ENCODE measurements at places on chromosomes 3 and 15.

GRCh38 chr15:87816811-87817210 lies 439.7 kb downstream of the NTRK3 start:
- DNase-seq: peak; percentile 94

GRCh38 chr3:45937206-45938042 lies 5.8 kb upstream of the CXCR6 start:
- no peak for DNase-seq

DNA sequence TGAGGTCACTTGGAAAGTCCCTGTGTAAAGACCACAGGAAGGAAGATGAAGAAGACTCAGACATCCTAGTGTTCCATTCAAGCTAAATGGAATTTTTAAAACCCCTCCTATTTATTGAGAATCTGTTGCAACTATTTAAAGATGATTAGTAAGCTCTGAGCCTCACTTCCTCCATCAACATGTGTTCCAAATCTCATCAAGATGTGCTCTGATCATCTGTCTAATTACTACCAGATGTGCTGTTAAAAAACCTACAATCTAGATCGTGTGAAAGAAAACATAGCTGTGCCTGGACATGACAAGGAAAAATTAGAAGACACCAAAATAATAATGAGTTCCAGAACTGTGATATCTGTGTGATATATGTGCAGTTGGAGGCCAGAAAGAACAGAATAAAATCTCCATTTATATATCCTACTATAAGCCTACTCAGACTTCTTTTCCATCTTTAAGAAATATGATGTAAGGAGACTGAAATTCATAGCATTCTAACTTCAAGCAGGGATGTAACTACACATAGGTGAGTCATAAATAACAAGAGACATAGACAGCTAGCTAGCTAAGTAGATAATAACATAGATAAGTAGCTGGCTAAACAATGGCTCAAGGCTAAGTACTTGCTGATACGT lies 7.8 kb downstream of the XPC start:
- peak; percentile 86 for DNase-seq

DNA sequence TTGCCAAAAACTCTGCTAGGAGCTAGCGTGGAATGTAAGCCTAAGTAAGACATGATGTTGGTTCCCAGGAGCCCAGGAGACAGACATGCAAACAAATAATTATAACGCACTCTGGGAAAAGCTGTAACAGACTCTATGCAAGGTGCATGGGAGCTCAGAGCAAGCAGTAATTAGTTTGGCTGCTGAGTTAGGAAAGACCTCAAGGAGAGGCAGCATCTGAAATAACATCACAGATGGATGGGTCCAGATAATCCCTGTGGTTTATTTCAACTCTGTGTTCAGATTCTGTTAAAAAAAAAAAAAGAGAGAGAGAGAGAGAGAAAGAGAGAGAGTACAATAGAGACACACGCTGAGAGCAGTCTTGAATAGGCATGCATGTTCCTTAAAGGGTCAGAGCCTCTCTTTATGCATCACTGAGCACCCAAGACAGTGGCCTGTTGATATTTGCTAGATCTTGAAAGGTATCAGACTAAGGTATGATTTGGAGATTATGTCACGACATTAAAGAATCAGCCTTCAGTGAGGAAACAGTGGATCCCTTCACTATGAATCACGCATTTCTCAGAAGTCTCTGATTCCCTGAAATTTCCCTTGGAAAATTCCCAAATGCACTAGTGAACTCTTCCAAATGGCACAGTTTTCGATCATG lies 124.4 kb upstream of the LIPC start:
- peak; percentile 26 for DNase-seq

DNA sequence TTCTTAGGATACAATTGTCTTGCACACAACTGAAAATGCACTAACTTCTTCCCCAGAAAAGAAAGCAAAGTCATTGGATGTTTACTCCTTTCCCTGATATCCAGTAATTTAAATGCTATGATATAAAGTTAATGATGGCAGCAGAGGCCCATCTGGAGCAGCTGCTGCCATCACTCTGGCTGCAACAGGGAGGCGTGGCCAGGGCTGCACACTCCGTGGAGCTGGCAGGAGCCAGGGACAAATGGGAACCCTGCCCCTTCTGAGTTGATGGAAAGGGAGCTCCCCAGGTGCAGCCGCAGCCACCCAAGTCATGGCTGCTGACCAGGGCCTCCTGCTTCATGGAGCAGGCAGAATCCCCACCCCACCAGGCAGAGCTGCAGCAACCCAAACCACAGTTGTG lies 72.6 kb upstream of the ALDH1A3 start:
- DNase-seq: no peak

DNA sequence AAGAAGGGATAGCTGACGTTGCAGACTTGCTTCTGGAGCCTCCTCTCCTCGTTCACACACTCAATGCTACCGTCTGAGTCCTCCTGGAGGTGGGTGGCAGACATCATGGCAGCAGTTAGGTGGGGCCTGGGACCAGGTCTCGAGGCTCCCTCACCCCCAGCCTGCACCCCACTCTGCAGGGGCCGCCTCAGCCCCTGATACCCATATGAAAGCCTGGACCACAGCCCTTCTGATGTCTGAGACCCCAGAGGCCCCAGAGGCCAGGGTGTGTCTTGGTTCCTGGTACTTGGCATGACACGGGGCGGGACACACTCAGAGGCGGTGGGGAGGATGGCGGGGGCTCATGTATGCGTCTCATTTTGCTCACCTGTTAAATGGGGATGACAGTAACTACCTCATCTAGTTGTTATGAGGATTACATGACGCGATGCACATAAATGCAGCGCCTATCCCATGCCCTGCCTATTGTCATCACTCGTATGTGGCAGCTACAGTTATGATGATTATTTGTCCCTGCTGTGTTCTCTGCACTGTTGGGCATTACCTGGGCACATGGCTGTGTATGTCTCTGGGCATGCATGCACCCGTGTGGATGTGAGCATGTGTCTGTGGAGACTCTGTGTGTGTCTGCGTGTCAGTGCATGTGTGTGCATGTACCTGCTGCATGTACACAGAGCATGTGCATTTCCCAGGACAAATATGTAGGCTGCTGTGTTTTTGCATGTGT lies 39.9 kb downstream of the FEM1B start:
- no peak for DNase-seq

DNA sequence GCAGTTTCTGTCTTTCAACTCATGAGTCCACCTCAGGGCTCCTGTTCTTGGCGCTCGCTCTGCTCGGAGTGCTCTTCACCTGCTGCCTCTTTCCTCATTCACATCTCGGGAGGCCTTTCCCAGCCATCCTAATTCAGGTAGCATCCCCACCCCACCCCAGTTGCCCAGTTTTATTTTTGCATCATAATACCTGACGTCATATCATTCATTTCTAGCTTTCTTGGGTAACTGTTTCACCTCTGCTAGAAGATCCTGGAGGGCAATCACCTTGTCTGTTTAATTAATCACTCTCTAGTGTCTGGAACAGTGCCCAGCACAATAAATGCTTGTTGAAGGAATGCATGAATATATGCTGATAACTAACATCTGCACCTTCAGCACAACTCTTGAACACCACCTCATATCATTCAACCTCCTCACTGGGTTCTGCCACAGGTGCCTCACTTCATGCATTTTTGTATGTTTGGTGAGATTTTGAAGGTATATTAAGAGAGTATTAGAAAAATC lies 7.6 kb downstream of the NUSAP1 start:
- DNase-seq: no peak

GRCh38 chr15:33145447-33145846 lies 49.1 kb downstream of the FMN1 start:
- DNase-seq: no peak

DNA sequence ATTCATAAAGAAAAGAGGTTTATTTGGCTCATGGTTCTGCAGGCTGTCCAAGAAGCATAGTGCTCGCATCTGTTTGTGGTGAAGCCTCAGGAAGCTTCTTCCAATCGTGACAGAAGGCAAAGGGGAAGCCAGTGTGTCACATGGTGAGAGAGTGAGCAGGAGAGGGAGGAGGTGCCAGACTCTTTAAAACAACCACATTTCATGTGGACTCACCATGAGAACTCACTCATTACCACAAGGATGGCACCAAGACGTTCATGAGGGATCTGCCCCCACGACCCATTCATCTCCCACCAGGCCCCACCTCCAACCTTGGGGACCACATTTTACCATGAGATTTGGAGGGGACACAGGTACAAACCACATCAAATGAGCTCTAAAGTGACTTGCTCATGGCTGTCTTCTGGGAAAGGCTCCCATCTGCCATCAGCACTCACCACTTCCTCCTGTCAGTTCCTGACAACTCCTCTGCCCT lies 327.3 kb upstream of the TLE3 start:
- DNase-seq: no peak

DNA sequence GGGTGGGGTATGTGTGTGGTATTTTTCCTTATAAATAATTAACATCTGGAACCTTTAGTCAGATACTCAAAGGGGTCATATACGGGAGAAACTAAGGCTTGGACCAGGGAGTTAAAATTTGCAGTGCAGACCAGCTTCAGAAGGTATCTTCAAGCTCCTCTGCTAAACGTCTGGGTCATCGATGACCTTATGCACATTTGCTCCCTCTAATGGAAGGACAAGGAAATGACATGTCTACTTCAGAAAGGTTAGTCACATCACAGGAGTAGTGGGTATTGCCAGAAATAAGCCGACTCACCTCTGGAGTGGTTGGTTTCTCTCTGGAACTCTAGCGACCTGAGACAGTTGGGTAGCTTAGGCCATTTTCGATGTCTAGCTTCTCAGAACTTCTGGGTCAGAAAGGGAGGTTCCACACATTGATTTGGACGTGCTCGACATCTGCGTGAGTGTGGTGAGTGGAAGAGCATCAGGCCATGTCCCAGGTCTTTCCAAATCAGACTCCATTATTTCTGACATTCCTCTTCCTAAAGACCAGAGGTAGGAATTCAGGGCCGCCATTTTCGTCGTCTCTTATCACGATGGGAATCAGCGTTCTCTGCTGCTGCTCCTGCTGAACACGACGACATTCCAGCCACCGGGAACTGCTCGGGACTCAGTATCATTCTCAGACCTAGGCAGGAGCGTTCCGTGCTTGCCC lies 31.8 kb upstream of the RASA2 start:
- no peak for DNase-seq

DNA sequence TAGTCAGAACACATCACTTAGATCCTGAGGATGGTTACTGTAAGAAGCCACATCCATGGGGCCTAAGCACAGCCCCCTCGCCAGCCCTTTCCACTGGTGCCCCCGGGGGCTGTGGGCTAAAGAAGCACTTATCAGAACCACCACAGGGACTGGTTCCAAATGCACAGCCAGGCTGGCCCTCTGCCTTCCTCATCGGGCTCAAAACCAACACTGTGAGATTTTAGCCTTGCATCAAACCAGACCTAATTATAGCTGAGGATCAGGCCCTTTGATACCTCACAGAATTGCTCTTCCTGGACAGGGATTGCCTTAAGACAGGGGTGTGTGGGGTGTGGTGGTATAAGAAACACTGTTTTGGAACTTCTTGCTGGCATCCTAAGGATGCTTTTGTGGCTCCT lies 23.7 kb downstream of the SRPRB start:
- DNase-seq: no peak

GRCh38 chr15:29708519-29708918 lies 113.7 kb downstream of the TJP1 start:
- DNase-seq: no peak

- no peak for DNase-seq
Observed at GRCh38 chr15:98560338-98560737, 88.0 kb upstream of the IGF1R start.

DNA sequence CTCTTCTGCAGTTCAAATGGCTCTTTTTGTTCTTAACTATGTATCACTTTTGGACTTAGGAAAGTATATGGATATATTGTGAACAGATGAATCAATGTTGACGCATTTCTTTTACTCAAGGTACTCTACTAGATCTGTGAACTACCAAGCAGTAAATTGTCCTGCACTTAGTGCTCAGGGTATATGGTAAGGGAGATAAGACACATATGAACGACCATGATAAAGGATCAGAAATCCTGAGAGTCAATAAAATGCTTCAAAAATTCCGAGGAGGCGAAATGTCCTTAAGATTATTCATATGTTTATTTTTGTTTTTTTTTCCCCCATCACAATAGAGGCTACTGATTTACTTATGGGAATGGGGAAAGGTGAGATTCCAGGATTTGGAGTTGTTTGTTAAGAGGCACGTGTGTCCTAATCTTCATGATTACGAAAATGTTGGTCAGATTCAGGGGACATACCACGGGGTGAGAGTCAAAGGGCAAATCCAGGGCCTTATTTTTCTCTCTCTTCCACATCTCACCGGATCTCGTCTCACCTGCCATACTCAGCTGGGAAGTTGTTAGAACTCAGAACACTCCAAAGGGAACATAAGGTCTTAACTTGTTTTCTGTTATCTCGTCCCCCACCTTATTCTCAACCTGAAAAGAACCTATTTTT lies 475.1 kb upstream of the TBL1XR1 start:
- no peak for DNase-seq

GRCh38 chr3:184289426-184289938 lies 9.6 kb upstream of the PSMD2 start:
- no peak for DNase-seq

DNA sequence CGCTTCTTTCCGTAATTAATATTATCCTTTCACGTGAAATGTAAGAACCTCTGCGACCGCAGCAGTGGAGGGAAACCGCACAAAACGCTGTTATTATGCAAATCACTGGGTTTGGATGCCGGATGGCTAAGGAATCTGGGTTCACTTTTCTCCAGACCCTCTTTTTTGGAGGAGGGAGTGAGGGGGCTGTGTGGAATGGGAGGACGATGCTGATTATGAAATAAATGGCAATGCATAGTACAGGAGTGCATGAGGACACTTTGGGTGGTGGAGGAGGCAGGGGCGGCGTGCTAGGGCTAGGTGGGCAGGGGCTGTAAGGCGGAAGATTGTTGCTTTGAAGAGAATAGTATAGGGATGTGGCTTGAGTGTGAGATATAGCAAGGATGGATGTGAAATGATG lies 1.8 kb downstream of the CADM2 start:
- DNase-seq: no peak

DNA sequence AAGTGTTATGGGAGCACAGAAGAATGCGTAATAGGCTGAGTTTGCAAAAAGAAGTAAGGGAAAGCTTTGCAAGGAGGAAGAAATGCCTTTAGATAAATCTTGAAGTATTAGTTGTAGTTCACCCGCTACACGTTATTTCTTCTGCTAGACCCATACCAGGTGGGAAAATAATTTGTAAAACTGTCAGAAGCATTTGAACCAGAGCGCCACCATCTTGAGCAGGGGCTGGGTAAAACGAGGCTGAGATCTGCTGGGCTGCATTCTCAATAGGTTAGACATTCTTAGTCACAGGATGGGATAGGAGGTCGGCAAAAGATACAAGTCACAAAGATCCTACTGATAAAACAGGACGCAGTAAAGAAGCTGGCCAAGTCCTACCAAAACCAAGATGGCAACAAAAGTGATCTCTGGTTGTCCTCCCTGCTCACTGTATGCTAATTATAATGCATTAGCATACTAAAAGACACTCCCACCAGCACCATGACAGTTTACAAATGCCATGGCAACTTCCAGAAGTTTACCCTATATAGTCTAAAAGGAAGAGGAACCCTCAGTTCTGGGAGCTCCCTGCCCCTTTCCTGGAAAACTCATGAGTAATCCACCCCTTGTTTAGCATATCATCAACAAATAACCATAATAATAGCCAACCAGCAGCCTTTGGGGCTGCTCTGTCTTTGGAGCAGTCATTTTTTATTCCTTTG lies 50.0 kb upstream of the ZNF280D start:
- DNase-seq: no peak

All from non-pigmented ciliary epithelial cell (primary cell).